ENCODE measurements at places on chromosomes 6 and 20.

- no peak for DNase-seq
Measured at GRCh38 chr6:17169711-17170110, 67.9 kb downstream of the STMND1 start.

- DNase-seq, result no peak
Measured at GRCh38 chr20:62946918-62947317, 5.6 kb upstream of the SLC17A9 start.

- no peak for DNase-seq
Measured at GRCh38 chr6:48068278-48069251, 42.4 kb downstream of the PTCHD4 start.

- no peak for DNase-seq
Measured at GRCh38 chr6:155212616-155213380, 51.0 kb upstream of the CLDN20 start.
